ENCODE measurements at places on chromosomes 5 and 9. TPM values are rescaled to one million over a fixed set of nuclear protein-coding genes. Genes with fewer than 3 reads are reported as not detected.
A peak's percentile ranks its signal among the peaks of the same experiment; 100 is the strongest.

GRCh38 chr5:134939500-134939899 lies 28.2 kb upstream of the CATSPER3 start:
- no peak overlapping the region for H3K4me3 ChIP-seq
- H3K4me1 ChIP-seq, result no peaks in the 10 kb centered on the region
- DNase-seq, result no peak
- no peaks in the 10 kb centered on the region for H3K27me3 ChIP-seq
- peaks cover 2% of the 10 kb centered on the region for H3K36me3 ChIP-seq

- no peak for DNase-seq
- H3K27me3 ChIP-seq, result no peaks in the 10 kb centered on the region
- no peaks in the 10 kb centered on the region for H3K4me1 ChIP-seq
- no peak overlapping the region for H3K4me3 ChIP-seq
- no peaks in the 10 kb centered on the region for H3K36me3 ChIP-seq
These were observed 126.1 kb downstream of the NR2F1-AS1 start for GRCh38 chr5:93454896-93455295.

GRCh38 chr9:35689542-35690293 lies at the start of gene TPM2:
Gene TPM2 (minus strand): TSS chr9:35689925. CDS start chr9:35689817, 108 bp downstream.
- DNase-seq, result peak; percentile 73
- H3K36me3 ChIP-seq, result peaks cover 6% of the 10 kb centered on the region
- H3K4me3 ChIP-seq, result peak within 1 kb of the TSS; percentile 71
- peak within 1 kb of the TSS; percentile 95 for H3K27ac ChIP-seq
- no peaks in the 10 kb centered on the region for H3K27me3 ChIP-seq
- peaks cover 6% of the 10 kb centered on the region for H3K4me1 ChIP-seq

DNA sequence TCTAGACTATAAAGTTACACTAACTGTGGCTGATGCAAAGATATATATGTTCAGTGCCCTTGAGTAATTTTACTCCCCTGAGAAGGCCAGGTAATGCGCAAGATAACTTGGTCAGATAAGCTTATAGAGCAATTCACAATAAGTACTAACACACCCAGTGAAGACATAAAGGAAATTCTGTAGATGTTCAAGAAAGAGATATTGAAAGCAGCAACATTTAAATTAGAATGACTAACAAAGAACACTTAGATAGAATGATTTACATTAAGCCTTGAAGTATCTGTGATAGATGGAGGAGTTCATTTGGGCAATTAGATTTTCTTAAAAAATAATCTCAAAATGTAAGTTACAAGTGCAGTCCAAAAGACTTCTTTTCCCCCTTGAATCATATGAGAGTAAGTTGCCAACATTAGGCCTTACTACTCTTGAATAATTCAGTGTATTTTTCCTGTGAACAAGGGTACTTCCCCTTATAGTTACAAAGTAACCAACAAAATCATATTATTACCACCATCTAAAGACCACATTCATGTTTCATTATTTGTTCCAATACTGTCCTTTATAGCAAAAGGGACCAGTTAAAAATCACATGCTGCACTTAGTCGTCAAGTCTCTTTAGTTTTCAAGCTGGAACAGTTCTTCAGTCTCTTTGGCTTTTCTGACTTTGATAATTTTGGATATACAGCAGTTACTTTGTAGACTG lies 44.4 kb upstream of the ELOVL7 start:
- no peaks in the 10 kb centered on the region for H3K36me3 ChIP-seq
- H3K27ac ChIP-seq, result no peak overlapping the region
- no peak overlapping the region for H3K4me3 ChIP-seq
- H3K27me3 ChIP-seq, result no peaks in the 10 kb centered on the region

GRCh38 chr5:20434786-20435185 lies 446.8 kb upstream of the CDH18 start:
- no peak for DNase-seq
- H3K27ac ChIP-seq, result no peak overlapping the region
- H3K4me3 ChIP-seq, result no peak overlapping the region

- no peak overlapping the region for H3K4me3 ChIP-seq
- H3K4me1 ChIP-seq, result no peaks in the 10 kb centered on the region
- no peak overlapping the region for H3K27ac ChIP-seq
These were observed 316.7 kb downstream of the SLIT3 start for GRCh38 chr5:168984135-168984675.

GRCh38 chr5:65094279-65094678 lies 325.5 kb downstream of the CWC27 start:
- DNase-seq, result no peak
- H3K36me3 ChIP-seq, result no peaks in the 10 kb centered on the region
- H3K4me1 ChIP-seq, result no peaks in the 10 kb centered on the region
- H3K27me3 ChIP-seq, result no peaks in the 10 kb centered on the region
- no peak overlapping the region for H3K4me3 ChIP-seq

GRCh38 chr5:142869886-142870285 lies 99.7 kb downstream of the ARHGAP26 start:
- no peak overlapping the region for H3K4me3 ChIP-seq
- peaks cover 69% of the 10 kb centered on the region for H3K4me1 ChIP-seq
- DNase-seq, result peak; percentile 63
- no peaks in the 10 kb centered on the region for H3K36me3 ChIP-seq
- peak overlapping the region; percentile 78 for H3K27ac ChIP-seq
- no peaks in the 10 kb centered on the region for H3K27me3 ChIP-seq

- no peaks in the 10 kb centered on the region for H3K4me1 ChIP-seq
- DNase-seq, result no peak
- no peaks in the 10 kb centered on the region for H3K36me3 ChIP-seq
- no peak overlapping the region for H3K27ac ChIP-seq
- no peak overlapping the region for H3K4me3 ChIP-seq
These were observed 41.5 kb downstream of the CACNA1B start for GRCh38 chr9:137919095-137919465.

DNA sequence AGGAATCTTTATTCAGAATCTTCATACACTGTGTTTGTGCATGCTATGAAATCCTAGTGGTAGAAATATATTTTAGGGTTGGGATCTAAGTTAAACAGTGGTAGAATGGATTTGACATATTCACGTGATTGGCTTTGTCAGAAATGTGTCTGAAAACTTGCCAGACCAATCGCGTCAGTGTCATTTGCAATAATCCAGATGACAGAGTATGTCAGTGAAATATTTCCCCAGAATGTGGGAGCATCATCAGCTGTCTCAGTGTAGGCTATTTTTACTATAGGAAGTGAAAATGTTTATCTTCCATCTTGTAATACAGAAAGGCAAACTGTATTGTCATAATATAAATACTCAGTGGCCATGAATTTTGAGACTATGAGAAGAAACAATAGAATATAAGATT lies 220.6 kb upstream of the EDIL3 start:
- no peaks in the 10 kb centered on the region for H3K27me3 ChIP-seq
- no peak for DNase-seq
- no peak overlapping the region for H3K27ac ChIP-seq
- H3K4me3 ChIP-seq, result no peak overlapping the region
- no peaks in the 10 kb centered on the region for H3K4me1 ChIP-seq
- H3K36me3 ChIP-seq, result no peaks in the 10 kb centered on the region

DNA sequence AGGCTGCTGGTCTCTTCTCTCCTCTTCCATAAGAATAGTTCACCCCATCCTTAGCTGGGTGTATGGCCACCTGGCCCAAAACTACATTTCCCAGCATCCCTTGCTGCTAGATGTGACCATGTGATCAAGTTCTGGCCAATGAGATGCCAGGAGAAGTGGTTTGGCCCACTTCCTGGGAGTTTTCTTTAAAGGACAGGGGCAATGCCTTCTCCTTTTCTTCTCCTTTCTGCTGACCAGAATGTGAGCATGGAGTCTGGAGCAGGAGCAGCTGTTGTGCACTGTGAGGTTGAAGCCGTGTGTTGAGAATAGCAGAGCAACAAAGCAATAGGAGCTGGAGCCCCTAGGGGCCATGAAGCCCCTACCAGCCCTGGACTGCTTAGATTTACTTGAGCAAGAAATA lies 36.8 kb downstream of the C9orf50 start:
- peak; percentile 75 for DNase-seq
- H3K36me3 ChIP-seq, result no peaks in the 10 kb centered on the region
- H3K4me1 ChIP-seq, result no peaks in the 10 kb centered on the region
- no peak overlapping the region for H3K4me3 ChIP-seq

DNA sequence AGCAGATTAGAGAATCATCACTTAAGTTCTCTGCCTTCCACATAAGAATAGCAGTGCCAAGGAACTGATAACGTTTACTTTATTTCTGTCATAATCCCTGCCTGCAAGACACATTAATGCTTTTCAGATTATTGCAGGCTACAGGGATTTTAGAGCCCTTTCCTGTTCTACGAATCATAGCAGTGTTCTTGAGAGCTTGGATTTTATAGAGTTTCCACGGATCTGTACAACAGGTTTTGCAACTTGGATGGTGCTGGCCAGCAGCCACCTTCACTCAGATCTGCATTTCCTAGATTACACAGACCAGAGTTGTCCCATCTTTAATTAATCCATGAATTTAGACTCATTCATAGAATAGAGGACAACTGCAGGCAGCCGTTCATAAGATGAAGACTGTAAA lies 38.1 kb downstream of the SLC12A2 start:
- H3K4me1 ChIP-seq, result no peaks in the 10 kb centered on the region
- peak; percentile 63 for DNase-seq
- H3K36me3 ChIP-seq, result peaks cover 12% of the 10 kb centered on the region
- no peaks in the 10 kb centered on the region for H3K27me3 ChIP-seq

- H3K36me3 ChIP-seq, result no peaks in the 10 kb centered on the region
- H3K4me3 ChIP-seq, result no peak overlapping the region
- no peak for DNase-seq
- no peaks in the 10 kb centered on the region for H3K27me3 ChIP-seq
- H3K27ac ChIP-seq, result no peak overlapping the region
These were observed 597.9 kb downstream of the DMRTA1 start for GRCh38 chr9:23044549-23044948.

GRCh38 chr9:3884736-3885135 lies 358.9 kb upstream of the RFX3 start:
- no peaks in the 10 kb centered on the region for H3K4me1 ChIP-seq
- H3K27me3 ChIP-seq, result no peaks in the 10 kb centered on the region
- H3K36me3 ChIP-seq, result no peaks in the 10 kb centered on the region
- DNase-seq, result no peak
- H3K4me3 ChIP-seq, result no peak overlapping the region

DNA sequence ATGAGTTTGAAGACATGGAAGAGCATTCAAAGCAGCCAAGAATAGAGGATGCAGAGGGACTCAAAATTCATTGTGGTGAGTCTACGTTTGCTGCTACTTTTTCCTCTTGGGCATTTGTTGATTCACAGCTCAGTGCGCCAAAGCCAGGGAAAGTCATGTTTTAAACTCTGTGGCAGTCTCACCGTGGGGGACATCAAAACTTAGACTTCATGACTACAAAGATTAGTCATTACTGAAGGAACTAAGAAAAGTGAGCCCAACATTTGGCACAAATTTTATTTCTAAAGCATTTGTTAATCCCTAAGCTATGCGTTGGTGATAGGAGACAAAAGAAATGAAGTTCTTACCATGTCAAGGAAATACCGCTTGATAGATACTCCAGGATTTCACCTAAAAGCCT lies 73.7 kb upstream of the MTAP start:
- no peak overlapping the region for H3K27ac ChIP-seq
- no peaks in the 10 kb centered on the region for H3K4me1 ChIP-seq
- no peak for DNase-seq
- no peaks in the 10 kb centered on the region for H3K36me3 ChIP-seq
- no peak overlapping the region for H3K4me3 ChIP-seq

DNA sequence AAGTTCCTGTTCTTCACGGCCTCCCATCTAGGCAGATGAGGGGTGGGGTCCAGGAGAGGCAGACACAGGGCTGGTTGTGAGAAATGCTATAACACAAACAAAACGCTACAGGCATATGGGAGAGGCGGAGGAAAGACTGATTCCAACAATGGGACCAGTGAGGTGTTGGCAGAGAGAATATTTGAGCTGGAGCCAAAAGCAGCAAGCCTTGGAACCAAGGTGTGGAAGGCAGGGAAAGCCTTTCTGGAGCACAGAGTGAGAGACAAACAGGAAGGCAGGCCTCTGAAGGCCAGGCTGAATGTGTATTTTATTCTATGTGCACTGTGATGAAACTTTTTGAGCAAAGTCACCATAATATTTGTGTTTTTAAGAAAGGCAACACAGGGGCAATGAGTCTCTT lies 2.9 kb downstream of the ATPSCKMT start:
- H3K4me1 ChIP-seq, result peaks cover 16% of the 10 kb centered on the region
- DNase-seq, result peak; percentile 19
- no peaks in the 10 kb centered on the region for H3K36me3 ChIP-seq
- H3K4me3 ChIP-seq, result no peak overlapping the region

- H3K27me3 ChIP-seq, result peaks cover 26% of the 10 kb centered on the region
- H3K4me1 ChIP-seq, result no peaks in the 10 kb centered on the region
- H3K27ac ChIP-seq, result no peak overlapping the region
- H3K4me3 ChIP-seq, result no peak overlapping the region
These were observed 6.5 kb upstream of the PLEKHG4B start for GRCh38 chr5:85334-85995.

Gene SLC1A1
- 63.2 TPM for total RNA-seq

Gene DRD1
- not detected for total RNA-seq

Gene HCN1
- total RNA-seq, result 0.16 TPM

Gene GABRA6
- not detected for total RNA-seq

Gene SLCO4C1
- not detected for total RNA-seq

Gene PCDH12
- total RNA-seq, result 0.95 TPM

Gene REEP2
- total RNA-seq, result 6.4 TPM

Gene SPATA31D4
- total RNA-seq, result not detected

Gene AFAP1L1
- 2.8 TPM for total RNA-seq

Gene ARHGEF39
- total RNA-seq, result 7.4 TPM

Gene TAF11L10
- total RNA-seq, result not detected

Gene NDUFB6
- total RNA-seq, result 17.7 TPM
